IPS-NIHi11 (cell line): ENCODE measurements at places on chromosomes 2 and 18.

DNA sequence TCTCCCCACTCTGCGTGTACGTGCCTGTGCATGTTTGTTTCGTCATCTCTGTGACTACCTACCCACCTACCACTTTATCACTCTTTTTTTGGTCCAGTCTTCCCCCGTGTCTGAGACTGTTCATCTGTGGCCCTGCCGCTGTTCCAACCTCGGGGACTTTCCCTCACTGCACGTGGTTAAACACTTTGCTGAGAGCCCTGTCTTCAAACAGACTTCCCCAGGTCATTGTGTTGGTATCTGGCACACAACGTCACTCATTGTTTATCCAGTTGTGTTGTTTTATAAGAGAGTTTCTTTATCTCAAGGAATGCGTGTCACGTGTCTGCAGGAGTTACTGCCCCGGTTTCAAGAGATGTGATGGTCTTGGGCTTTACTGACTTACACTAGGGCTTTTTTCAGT, 262.0 kb upstream of the RASGRP3 start:
- no peak for DNase-seq

- no peak for DNase-seq
These were observed 47.6 kb upstream of the LGALSL start for GRCh38 chr2:64406407-64406774.

DNA sequence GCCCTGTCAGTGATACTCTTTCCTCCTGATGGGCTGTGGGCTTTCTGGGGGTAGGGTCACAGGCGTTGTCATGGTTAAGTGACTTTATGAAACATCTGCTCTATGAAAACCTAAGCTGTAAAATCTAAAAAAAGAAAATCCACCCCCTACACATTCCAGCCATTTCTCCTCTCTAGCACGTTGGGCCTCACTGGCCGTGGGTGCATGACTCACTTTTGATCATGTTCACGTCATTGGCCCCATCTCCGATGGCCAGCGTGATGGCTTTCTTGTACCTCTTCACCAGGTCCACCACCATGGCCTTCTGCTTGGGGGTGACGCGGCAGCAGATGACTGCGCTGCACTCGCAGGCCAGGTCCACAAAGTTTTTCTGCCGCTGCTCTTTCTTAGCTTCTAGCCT, 39.3 kb upstream of the NARS1 start:
- no peak for DNase-seq

DNA sequence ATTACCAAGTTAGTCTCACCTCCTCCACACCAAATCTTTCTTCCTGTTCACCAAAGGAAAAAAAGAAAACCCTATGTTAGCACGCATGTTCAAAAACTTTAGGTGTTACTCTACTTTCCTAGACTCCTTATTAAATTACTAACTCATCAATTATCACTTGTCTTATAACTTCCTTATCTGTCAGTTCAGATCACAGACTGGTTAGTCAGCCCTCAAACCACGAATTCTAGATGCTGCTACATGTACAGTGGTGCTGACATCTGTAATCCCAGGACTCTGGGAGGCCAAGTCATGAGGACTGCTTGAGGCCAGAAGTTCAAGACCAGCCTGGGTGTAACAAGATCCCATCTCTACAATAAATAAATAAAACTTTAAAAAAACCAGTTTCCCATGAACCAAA, 3.5 kb downstream of the YWHAQ start:
- DNase-seq: no peak

DNA sequence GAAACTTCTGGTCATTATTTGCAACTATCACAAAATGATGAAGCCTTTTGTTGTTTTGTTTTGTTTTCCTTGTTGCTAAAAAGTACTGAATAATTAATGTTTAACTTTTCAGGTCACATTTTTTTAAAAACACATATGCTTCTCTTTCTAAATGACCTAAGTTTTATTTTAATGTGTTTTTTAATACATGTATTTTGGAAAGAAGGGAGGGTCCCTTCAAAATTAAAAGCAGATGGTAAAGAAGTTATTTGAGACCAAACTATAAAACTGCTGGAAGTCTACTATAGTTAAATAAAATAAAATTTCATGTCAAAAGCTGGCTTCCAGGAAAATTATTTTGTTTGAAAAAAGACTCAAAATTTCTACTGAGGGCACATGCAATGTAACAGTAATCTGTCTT, 39.5 kb upstream of the ASNSD1 start:
- no peak for DNase-seq

DNA sequence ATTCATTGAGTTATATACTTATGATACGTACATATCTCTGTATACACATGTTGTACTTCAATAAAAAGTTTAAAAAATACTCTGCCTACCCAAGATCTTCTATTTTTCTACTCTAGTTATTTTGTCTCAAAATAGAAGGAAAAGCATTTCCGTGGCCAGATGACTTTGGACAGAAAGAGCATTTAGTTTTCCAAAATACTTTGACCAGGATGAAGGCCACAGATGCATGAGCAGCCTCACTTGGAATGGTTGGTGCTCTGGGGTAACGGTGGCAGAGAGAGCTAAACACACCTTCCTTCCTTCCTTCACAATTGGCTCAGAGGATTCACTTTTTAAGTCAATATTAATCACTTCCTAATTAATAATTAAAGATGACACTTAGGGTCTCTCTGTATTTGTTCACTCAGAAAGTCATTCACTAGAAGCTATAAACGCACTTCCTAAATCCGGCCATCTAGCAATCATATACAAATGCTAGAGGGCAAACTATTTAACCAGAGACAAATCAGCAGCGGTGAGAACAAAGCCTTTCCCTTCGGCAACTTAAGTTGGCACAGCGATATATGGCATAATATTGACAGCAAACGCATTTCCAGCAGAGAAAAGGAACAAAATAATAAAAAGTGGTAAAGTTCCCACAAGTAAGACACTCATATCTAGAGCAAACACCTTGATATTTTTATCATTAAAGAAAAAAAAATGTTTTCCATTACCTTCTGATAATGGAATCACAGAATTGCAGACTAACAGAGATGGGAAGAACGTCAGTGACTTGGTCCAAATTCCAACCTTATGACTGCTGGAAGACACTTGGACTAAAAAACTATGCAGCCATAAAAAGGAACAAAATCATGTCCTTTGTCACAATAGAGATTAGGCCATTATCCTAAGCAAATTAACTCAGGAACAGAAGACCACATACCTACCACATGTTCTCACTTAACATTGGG, 55.9 kb upstream of the NARS1 start:
- DNase-seq: no peak

DNA sequence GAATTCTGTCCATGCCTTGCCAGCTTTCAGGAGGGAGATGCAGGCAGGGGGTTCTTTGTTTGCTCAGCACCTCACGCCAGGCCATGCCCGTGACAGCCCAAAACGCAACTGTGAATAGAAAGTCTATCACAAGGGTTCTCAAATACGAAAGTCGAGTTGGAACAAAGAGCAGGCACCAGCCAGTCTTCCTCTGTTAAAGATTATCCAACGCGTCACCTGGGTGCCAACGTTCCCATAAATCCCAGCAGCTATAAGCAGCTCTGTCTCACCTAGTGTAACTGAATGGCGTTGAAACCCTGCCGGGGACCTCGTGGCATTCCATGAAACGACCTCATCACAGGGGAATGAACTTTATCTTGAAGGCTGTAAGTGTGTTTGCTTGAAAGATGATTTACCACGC, 84.8 kb upstream of the GATA6 start:
- DNase-seq: no peak

- peak; percentile 49 for DNase-seq
These were observed 468.2 kb upstream of the HS6ST1 start for GRCh38 chr2:128786741-128787478.

- peak; percentile 18 for DNase-seq
These were observed 5.2 kb upstream of the C18orf63 start for GRCh38 chr18:74310411-74310810.

- no peak for DNase-seq
These were observed 140.0 kb downstream of the ANTXR1 start for GRCh38 chr2:69152847-69153583.

DNA sequence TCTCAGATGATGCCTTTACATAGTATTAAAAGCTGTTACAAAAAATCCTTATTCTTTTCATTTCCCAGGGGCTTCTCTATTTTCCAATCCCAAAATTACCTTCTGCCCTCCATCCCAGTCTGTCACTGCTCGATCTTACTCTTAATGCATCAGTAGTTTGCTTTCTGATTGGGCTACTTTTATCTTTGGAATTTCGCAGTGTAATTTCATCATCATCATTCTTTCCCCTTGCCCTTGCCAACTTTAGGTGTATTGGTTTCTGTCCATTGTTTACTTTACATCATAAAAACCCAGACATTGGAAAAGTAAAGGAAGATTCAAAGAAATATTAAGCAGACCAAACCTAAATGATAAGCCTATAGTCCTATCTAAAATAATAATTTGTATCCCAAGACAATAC, 457.2 kb downstream of the PIK3C3 start:
- no peak for DNase-seq

DNA sequence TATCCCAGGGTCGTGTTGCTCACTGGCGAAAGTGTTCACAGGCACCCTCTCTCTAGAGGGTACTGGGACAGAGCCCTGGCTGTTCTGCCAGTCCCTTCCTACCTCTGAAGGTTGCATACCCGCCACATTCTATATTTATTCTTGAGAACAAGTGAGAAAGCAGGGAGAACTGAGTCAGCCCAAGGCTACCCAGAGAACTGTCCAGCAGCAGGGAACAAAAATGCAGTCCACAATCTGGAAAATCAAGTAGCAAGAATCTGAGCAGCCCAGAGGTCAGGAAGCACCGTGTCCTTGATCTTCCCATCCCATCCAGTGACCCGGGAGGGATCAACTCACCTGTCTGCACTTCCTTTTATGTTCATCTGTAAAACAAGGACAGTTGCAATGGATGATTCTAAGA, 164.1 kb downstream of the FBXO15 start:
- DNase-seq: no peak
